Colonic mucosa (tissue), 4 donors: ENCODE measurements at places on chromosomes 11 and 22.
A peak's percentile ranks its signal among the peaks of the same experiment; 100 is the strongest.

DNA sequence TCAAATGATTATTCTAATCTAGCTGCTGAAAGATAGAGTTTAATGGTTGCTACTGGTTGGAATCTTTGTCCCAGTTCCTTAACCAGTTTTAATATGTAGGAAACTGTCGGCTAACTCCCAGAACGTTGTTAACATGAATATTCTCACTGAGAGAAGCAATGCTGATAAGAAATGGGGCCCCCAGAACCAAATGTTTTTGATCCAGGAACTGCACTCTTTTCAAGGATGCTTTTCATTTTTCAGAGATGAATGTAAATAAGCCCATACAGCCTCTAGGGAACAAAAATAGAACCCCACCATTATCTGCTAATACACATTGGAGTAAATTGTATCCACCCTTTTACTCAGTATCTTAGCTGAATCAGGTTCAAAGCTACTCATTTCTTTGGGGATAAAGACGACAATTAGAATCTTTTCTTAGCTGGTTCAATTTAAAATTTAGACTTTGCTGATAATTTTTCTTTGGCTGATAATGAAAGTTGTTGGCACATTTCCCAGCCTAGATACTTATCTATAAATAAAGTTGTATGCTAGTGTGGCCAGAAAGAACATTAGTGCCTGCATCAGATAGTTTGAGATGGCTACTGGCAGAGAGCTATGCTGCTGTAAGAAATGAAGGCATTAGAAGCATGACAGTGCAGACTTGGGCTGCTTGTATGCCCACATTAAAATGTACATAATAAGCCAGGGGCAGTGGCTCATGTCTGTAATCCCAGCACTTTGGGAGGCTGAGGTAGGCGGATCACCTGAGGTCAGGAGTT is 323.3 kb upstream of the PDGFD start:
- DNase-seq: no peak

DNA sequence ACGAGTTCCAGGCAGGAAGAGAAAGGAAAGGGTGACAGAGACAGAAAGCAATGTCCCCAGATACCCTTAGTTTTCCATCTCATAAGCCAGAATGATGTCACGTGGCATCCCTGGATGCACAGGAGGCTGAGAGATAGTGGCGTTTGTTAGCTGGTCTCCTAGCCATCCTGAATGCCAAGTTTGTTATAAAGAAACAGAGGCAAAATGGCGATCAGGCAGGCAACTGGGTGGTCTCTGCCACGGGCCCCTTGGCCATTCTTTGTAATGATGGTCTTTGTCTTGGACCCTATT is 5.3 kb downstream of the SMIM38 start:
- DNase-seq: no peak

DNA sequence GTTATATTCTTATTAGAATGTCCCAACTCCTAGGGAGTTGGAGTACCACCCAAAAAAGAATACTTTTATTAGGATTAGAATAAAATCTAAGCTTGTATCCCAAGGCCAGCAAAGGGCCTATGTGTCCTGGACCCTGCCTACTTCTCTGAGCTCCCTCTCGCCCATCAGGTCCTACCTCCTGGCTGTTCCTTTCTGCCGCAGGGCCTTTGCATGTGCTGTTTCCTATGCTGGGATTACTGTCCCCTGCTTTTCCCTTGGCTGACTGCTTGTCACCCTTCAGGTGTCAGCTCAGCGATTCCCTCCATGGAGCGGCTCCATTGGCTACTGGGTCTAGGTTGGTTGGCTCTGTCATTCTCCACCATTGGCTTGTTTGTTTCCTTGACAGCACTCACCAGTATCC is 13.4 kb downstream of the MYO7A start:
- DNase-seq: no peak

- DNase-seq: no peak
Measured at GRCh38 chr22:42955848-42956247, 59.1 kb downstream of the PACSIN2 start.

DNA sequence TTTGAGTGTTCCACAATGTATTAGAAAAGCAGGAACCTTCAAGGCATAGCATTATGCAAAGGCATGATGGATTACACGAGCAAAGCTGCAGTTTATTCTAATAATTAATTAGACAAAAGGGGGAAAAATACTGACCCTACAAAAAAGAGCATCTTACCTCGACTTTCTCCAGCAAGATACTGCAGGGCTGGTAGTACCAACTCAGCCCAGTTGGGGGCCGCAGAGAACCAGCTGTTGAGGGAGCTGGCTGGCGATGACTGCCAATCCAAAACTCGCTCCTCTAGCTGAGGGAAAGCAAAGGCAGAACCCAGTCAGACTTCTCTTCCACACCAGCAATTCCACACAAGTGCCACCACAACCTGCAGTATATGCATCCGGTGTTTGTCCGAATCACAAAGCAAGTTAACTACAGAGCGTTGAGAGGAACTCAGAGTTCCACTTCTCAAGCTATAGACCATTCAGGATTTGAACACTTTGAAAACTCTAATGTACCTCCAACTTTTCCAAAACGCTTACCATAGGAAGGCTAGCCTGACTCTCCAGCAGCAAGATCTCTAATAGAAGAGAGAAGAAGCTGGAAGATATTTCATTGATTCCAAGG is 13.7 kb downstream of the NFRKB start:
- peak; percentile 38 for DNase-seq

DNA sequence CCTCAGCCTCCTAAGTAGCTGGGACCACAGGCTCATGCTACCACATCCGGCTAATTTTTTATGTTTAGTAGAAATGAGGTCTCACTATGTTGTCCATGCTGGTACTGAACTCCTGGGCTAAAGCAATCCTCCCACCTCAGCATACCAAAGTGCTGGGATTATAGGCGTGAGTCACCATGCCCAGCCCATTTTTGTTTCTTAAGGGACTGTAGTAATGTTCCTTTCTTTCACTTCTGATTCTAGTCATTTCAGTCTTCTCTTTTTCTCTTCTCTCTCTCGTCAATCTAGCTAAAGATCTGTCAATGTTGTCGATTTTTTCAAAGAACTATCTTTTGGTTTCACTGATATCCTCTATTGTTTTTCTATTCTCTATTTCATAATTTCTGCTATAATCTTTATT is 111.0 kb upstream of the APOA1 start:
- no peak for DNase-seq

DNA sequence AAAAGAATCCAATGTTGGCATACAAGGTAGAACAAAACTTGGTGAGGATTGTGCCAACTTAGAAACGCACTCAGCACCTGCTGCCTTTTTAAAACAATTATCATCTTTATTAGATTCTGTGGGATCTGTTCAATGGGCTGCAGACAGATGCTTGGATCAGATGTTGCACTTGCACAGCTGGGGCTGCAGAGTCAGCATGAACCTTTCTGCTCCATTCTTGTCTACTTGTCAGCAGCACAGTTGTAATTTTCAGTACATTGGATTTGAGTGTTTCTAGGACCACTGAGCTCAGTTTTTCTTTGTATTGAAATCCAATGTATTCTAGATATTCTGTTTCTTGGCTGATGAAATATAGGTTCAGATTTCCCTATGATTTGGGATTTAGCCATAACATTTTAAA is 164.5 kb downstream of the LUZP2 start:
- DNase-seq: no peak
